ENCODE measurements at places on chromosomes 3 and 15. TPM values are rescaled to one million over a fixed set of nuclear protein-coding genes. Genes with fewer than 3 reads are reported as not detected.

Gene BNC1
- polyA plus RNA-seq, result not detected

Gene FBXL2
- polyA plus RNA-seq, result 35.8 TPM

Gene ALDH1A2
- not detected for polyA plus RNA-seq

Gene SLMAP
- polyA plus RNA-seq, result 32.1 TPM

Gene PRR20G
- polyA plus RNA-seq, result not detected

Gene SOX14
- not detected for polyA plus RNA-seq

Gene SCN5A
- polyA plus RNA-seq, result not detected

Gene IFRD2
- 2.5 TPM for polyA plus RNA-seq

Gene CD86
- polyA plus RNA-seq, result not detected

Gene CERS3
- not detected for polyA plus RNA-seq

Gene ADAMTSL3
- polyA plus RNA-seq, result 2.2 TPM
